Neural crest cell (in vitro differentiated cells): ENCODE measurements at places on chromosomes 2 and 18.
A peak's percentile ranks its signal among the peaks of the same experiment; 100 is the strongest.

- H3K27me3 ChIP-seq: peaks cover 51% of the 10 kb centered on the region
- H3K27ac ChIP-seq: peak within 1 kb of the TSS; percentile 57
- peaks cover 39% of the 10 kb centered on the region for H3K4me1 ChIP-seq
- H3K36me3 ChIP-seq: peaks cover 6% of the 10 kb centered on the region
These were observed at the start of gene NPPC for GRCh38 chr2:231926180-231926741. Gene NPPC (minus strand): TSS chr2:231926396. CDS start chr2:231926249, 147 bp downstream.

- peaks cover 33% of the 10 kb centered on the region for H3K4me1 ChIP-seq
- peaks cover 2% of the 10 kb centered on the region for H3K27me3 ChIP-seq
- DNase-seq: no peak
- no peaks in the 10 kb centered on the region for H3K36me3 ChIP-seq
These were observed 1.3 kb upstream of the BAZ2B start for GRCh38 chr2:159617646-159618045.

DNA sequence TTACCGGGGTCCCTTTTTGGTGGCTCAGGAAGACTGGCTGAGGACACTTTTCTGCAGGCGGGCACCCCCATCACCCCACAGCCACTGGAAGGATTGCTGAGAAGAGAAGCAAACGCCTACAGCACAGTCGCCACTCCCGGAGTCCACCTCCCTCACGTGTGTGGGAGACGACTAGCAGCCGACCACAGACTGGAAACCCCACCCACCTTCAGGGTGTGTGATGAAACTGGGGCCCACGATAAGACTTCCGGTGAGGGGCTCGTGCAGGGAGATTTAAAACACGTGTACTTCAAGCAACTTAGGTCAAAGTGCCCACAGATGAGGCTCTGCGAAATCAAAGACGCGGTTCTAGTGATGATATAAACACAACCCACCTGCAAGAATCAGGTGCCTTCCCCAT, 26.3 kb downstream of the MBP start:
- H3K36me3 ChIP-seq: no peaks in the 10 kb centered on the region
- H3K27ac ChIP-seq: no peak overlapping the region
- H3K4me1 ChIP-seq: peaks cover 23% of the 10 kb centered on the region

GRCh38 chr2:6769346-6769745, 96.4 kb downstream of the CMPK2 start:
- H3K27ac ChIP-seq: no peak overlapping the region
- peaks cover 50% of the 10 kb centered on the region for H3K4me1 ChIP-seq
- no peak for DNase-seq
- no peaks in the 10 kb centered on the region for H3K27me3 ChIP-seq
- H3K4me3 ChIP-seq: no peak overlapping the region
